ENCODE measurements at places on chromosomes 5 and 9.

DNA sequence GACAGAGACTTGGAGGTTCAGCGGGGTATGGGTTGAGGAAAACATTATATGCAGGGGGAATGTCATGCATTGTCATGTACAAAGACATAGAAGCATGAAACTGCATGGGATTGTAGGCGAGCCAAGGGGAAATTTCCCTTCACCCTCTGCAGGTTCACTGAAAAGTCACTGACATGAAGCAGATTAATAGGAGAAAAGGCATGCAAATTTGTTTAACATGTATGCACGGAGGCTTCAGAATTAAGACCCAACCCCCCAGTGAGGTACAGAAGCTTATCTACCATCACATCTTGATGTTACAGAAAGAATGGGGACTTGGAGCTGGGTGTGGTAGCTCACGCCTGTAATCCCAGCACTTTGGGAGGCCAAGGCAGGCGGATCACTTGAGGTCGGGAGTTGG lies 18.5 kb downstream of the NIM1K start:
- DNase-seq: no peak

GRCh38 chr9:71704796-71705195 lies 63.5 kb downstream of the CEMIP2 start:
- DNase-seq: no peak

DNA sequence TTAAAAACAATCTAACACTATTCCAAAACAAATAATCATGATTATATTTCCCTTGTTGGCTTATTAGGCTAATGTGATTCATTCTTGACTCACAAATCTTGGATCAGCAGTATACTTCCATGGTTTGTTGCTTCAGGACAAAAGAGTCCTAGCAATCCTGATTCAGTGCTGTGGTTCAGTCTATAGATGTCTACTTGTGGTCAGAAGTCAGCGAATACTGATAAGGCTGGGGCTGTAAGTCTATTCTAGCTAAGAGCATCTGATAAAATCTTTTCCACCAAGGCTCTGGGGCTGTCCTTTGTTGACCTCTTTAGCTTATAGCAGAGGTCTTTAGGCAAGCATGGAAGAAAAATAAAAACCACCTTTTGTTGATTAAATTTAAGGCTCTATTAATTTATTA lies 4.4 kb upstream of the SMIM3 start:
- DNase-seq: no peak

- no peak for DNase-seq
These were observed 389.1 kb downstream of the ENC1 start for GRCh38 chr5:74251141-74252035.

DNA sequence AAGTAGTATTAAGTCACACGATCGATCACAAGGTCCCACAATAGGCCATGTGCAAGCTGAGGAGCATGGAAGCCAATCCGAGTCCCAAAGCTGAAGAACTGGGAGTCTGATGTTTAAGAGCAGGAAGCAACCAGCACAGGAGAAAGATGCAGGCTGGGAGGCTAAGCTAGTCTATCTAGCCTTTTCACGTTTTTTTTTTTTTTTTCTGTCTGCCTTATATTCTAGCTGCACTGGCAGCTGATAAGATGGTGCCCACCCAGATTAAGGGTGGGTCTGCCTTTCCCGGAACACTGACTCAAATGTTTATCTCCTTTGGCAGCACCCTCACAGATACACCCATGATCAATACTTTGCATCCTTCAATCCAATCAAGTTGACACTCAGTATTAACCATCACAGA lies 6.5 kb downstream of the PPIP5K2 start:
- DNase-seq: no peak

GRCh38 chr5:93359296-93359959 lies 221.6 kb downstream of the NR2F1-AS1 start:
- no peak for DNase-seq
